ENCODE measurements at places on chromosomes 11 and 22.

GRCh38 chr22:49152127-49152938 lies 675.3 kb downstream of the BRD1 start:
- DNase-seq, result no peak

DNA sequence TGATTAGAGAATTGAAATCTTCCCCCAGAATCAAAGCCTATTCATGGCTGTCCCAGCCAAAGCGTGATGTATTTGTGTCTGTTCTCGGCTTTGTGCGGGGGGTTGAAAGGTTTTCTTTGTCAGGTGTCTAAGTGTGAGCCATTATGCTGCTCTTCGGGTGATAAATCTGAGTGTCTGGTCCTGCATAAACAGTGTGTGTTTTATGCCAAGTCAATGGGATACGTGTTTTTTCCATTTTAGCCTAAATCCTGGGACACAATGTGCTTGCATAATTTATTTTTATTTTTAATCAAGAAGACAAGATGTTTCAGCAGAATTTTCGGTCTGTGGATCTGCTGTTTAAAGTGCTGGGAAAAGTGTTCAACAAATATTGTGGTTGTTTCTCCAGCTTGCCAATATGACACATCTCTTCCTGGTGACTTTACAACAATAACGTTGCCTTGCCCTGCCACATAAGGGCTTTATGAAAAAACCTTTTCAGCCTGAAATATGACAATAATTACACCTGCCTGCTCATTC lies 267.8 kb downstream of the TBC1D22A start:
- no peak for DNase-seq

DNA sequence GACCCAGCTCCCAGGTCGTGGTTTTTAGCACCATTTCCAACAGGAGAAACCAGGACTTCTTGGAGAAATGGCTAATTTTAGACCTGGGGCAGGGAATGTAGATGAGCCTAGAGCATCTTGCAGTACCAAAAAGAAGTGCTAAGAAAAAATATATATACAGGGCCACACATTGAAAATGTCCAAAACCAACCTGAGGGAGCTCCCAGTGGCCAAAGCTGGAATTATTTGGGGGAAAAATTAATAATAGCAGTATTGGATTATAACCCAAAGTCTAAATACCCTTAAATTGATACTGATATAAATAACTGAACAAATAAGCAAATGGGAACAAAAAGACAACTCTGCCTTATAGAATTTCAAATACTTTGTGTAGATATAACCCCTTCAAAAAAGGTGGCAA lies 108.0 kb downstream of the PARVA start:
- DNase-seq, result no peak

DNA sequence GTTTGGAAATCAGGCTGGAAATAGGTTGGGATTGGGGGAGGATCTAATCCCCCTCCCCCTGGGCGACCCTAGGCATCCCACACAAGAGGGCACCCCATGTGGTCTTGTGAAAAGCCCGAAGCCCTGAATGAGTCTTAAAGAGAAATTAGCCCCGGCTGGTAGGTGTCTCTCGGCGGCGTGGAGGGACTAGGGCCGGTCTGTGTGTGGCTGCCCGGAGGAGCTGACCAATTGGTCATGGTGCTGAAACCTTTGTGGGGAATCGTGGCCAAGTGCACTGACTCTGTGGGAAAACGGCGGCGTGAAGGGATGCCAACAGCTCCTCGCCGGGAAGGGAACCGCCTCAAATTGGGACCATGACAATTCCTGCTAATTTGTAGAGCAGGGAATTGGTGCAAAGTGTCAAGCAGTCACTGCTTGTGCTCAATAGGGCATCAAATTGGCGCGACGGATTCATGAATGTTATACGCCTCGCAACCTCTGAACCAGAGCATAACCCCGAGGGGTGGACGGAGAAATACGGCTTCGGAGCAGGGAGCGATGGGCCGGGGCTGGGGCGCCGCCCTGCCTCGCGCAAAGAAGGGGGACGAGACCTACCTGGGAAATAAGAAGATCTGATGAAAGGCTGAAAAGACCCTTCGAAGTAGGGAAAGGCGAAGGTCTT lies 1.5 kb downstream of the DBX1 start:
- no peak for DNase-seq

DNA sequence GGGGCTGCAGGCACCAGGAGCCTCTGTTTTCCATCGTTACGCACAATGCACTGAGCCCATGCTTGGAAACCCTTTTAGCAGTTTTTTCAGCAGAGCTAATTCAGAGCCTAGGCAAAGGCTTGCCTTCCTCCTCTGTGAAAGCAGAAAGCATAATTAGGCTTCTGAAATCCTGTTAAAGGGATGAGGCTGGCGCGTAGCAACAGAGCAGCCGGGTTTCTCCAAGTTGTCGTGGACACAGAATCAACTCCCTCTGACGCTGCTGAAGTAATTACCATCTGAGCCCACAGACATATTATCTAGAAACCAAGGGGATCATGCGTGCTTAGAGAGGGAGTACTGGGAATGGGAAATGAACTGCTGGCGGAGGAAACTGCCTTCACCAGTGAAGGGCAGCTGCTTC lies 85.4 kb downstream of the MYO18B start:
- no peak for DNase-seq

- no peak for DNase-seq
These were observed at the start of gene NCF4 for GRCh38 chr22:36860821-36861659. TSS of gene NCF4 (plus strand) at chr22:36861006. CDS start at chr22:36861172, 166 bp downstream.

- DNase-seq, result no peak
These were observed 9.7 kb upstream of the LRP5 start for GRCh38 chr11:68302670-68303069.

Measured in stimulated activated CD4-positive, alpha-beta T cell treated with anti-CD3 and anti-CD28 coated beads, Interleukin-4, amount 100 ng/mL, for 4 hours (primary cell).